ENCODE measurements at places on chromosomes 12 and 14. TPM values are rescaled to one million over a fixed set of nuclear protein-coding genes. Genes with fewer than 3 reads are reported as not detected.

GRCh38 chr12:75977590-75977951, 54.0 kb downstream of the PHLDA1 start:
- no peak for DNase-seq

- DNase-seq, result no peak
Observed at GRCh38 chr14:24690492-24690891, 56.5 kb upstream of the GZMB start.

GRCh38 chr14:102215576-102216250, 76.0 kb downstream of the WDR20 start:
- no peak for DNase-seq

DNA sequence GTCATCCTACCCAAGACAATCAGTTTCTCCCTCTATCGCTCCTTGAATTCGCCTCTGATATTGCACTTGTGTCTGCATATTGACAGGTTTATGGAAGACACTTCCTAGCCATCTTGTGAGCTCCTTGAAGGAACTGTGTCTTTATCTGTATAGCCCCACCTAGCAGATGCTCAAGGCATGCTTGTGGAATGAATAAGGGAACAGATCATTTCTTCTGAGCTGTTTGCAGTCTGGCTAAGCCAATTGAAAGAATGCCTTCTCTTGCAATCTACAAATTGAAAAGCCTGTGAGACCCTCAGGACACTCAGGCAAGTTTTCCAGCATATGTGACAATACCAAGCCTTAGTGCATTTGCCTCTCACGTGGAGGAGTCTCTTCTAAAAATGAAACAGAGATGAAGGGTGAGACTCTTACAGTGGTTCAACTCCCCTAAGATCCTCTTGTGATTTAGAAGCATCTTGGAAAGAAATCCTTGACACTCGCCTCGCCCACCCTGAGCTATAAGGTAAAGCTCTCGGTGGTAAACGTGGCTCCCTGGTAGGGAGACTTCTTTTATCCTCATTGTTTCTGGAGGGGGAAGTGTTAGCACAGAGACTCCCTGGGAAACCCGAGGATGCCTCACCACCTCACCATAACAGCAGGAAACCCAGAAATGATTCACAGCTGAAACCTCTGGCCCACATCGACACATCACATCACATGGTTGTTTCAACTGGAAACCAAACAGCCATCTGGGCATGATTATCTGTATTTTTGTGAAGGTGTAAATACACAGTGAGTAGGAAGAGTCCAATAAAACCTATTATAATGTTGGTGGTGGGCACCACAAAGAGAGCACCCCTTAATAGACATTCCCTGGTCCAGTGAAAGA, 112.3 kb upstream of the BCL2L14 start:
- peak; percentile 92 for DNase-seq

DNA sequence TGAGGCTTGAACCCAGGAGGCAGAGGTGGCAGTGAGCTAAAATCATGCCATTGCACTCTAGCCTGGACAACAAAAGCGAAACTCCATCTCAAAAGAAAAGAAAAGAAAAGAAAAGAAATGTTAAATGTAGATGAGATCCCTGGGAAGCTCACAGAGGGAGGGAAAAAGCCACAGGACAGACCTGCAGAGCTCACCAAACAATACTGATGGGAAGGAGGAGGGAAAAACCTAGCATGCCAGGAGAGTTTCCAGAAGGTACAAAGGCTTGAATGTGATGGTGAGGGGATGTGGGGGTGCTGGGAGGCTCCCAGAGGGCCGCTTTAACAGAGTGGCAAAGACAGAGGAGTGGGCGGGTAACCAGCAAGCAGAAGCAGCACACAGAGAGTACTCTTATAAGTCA, 72.3 kb downstream of the PTPN21 start:
- DNase-seq, result no peak

- DNase-seq, result no peak
Observed at GRCh38 chr12:5222011-5222461, 178.4 kb downstream of the KCNA5 start.

GRCh38 chr14:41607304-41607775, 664 bp downstream of the LRFN5 start:
- DNase-seq, result no peak

- no peak for DNase-seq
Observed at GRCh38 chr12:56330936-56331490, 2.8 kb downstream of the PAN2 start.

DNA sequence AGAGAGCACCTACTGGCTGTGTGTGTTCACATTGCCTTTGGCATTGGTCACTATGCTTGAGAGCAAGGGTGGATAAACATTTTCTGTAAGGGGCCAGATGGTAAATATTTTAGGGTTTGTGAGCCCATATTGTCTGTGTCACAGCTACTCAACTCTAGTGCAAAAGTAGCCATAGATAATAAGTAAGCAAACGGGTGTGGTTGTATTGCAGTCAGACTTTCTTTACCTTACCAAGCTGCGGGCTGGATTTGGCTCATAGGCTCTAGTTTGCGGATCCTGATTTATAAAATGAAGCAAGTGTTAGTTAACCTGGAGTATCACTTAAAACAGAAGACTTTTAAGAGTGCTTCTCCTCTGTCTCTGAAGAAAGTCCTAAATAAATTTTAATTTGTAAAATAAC, 169.0 kb downstream of the KICS2 start:
- no peak for DNase-seq

GRCh38 chr14:28365510-28365909, 401.1 kb upstream of the FOXG1 start:
- DNase-seq, result no peak

DNA sequence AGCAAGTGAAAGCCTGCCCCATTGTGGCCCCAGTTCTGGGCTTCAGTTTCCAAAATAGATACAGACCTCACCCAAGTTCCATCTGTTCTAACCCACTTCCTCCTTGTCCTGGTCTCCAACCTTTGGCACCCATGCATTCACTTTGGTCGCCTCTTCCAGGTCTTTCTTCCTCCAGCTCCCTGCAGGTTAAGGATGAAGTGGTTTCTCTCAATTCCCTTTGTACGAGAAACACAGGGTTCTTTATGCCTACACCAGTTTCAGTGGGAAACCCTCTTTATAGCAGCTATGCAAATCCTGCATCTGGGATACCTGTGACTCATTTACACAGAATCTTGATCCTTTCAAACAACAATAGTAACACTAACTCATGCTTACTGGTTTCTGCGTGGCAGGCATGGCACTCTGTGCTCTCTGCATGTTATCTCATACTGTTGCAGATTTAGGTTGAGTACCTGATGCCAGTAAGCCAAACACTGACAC, 110.6 kb upstream of the AMIGO2 start:
- DNase-seq, result peak; percentile 45

DNA sequence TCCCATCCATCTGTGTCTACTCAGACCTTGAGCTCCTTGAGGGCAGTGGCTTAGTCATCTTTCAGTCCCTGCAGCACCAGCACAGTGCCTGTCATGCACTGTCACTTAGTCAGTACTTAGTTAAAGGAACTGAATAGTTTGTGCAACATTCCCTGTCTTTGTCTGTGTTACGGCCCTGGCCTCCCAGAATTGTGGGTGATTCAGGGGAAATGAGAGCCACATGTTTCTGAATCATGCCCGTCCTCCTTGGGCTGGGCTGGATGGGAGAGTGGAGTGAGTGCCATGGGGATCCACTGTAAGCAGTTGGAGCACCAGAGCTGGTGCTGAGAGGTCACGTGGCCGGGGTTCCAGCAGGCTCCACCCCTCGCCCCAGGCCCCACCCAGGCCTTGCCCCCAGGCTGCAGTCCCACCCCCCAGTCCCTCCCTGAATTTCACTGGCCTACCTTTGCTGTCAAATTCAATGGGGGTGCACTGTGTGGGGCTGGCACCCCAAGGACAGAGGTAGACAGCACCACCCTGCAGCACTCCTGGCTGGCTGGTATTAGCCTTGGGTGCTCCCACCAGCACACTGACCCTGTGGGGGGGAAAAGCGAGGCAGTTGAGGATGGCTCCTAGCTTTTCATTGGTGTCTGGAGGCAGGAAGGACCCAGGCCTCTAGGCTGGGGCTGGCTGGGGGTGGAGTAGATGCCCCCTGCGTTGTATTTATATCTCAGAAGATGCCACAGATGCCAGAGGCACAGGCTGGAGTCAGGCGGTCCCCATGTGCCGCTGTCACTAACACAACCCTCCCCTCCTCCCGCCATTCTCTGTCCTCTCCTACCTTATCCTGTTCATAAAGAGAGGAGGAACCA, 7.5 kb downstream of the ITGA5 start:
- peak; percentile 99 for DNase-seq

GRCh38 chr12:94640134-94640928, 10.0 kb downstream of the TMCC3 start:
- no peak for DNase-seq

GRCh38 chr14:73394317-73394716, 64.0 kb downstream of the NUMB start:
- DNase-seq, result no peak

DNA sequence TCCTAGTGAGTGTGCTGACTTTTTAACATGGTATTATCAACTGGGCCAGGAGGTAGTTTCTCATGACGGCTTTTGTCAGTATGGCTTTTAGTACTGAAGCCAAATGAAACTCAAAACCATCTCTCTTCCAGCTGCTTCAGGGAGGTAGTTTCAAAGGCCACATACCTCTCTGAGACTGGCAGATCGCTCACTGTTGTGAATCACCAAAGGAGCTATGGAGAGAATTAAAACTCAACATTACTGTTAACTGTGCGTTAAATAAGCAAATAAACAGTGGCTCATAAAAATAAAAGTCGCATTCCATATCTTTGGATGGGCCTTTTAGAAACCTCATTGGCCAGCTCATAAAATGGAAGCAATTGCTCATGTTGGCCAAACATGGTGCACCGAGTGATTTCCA, 141.1 kb downstream of the HMGA2 start:
- DNase-seq, result peak; percentile 84

GRCh38 chr12:93572712-93573551, 457 bp downstream of the SOCS2 start:
- DNase-seq, result no peak

DNA sequence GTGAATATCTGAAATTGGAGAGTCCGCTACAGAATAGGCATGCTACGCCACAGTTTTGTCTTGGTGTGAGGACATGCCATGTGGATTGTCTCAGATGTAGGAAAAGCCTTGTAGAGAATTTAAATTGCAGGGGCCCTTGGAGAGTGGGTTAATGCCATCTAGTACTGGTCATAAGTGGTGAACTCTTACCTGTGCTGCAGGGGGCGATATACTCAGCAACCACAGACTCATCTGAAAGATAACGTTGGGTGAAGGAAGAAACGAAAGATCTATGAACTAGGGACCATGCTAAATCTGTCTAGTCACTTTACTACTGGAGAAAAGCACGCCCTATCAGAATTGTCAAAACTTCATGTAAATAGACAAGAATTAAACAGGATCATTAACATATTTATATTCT, 33.7 kb upstream of the A2M start:
- no peak for DNase-seq

DNA sequence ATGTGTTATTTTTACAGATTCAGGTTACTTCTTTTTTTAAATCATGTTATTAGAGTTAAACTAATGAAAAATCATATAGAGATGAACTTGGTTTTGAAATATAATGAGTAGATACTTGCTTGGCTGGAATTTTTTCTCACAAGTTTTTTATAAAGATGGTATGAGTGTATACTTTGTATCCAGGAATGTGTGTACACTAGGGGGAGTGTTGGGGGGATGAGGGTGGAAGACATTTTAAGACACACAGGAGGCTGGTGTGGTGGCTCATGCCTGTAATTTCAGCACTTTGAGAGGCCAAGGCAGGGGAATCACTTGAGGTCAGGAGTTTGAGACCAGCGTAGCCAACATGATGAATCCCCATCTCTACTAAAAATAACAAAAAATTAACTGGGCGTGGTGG, 23.2 kb downstream of the PPM1A start:
- DNase-seq, result no peak

GRCh38 chr14:53346988-53347387, 193.9 kb upstream of the DDHD1 start:
- no peak for DNase-seq

DNA sequence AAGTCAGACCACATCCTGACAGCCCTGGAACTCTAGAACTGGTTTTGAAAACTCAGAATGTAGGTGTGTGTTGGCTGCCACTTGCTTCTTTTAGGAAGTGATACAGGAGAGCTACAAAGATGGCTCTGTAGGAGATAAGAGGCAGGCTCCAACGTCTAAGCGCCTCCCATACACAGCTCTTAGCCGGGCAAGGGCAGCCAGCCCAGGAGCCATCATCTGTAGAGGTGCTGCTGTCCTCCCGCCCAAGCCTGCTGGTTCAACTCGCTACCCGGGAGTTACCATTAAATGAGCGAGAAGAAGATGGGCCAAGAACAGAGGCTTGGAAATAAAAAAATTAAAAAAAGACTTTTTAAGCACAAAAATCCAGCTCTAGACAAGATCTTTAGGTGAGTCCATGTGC, 61.2 kb upstream of the DIO3 start:
- DNase-seq, result no peak

DNA sequence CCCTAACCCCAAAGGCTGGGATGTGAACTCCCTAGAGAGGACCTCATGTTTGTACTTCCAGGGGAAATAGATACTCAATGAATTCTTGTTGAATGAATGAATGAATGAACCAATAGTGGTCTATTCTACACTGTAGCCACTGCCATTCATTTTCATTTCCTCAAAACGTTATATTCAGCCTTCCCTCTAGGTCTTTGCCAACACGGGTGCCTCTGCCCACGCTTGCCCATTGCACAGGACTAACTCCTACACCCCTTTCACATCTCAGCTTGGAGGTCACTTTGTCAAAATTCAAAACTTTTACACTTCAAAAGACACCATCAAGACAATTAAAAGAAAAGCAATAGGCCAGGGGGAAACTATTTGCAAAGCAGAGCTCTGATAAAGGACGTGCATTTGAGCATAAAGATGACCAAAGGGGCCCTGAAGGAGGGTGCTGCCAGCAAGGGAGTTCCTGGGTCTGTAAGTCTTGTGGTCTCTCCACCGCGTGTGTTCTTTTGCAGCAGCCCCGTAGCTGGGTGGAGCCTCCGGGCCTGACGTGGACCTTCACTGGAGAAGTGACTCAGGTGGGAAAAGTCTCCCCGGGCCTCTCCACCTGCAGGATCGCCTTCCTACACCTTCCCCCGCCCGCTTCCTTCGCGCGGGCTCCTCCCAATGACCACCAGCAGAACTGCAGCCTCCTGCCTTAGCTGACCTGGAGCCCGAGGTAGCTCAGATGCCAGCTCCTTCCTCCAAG, 31.5 kb downstream of the TMEM63C start:
- peak; percentile 2 for DNase-seq

GRCh38 chr14:72126561-72126960, 194.3 kb downstream of the RGS6 start:
- DNase-seq, result no peak

The OR4E2 gene
- not detected for total RNA-seq

The PROX2 gene
- total RNA-seq, result not detected

The ACSS3 gene
- total RNA-seq, result 1.1 TPM

The EXD2 gene
- 16.0 TPM for total RNA-seq

The SLC5A8 gene
- total RNA-seq, result not detected

The DTX1 gene
- total RNA-seq, result not detected

The NFKBIA gene
- total RNA-seq, result 33.6 TPM

The TTC7B gene
- 41.2 TPM for total RNA-seq

The MMP17 gene
- total RNA-seq, result 30.9 TPM

The AQP6 gene
- not detected for total RNA-seq

The MSRB3 gene
- 143 TPM for total RNA-seq

The INSM2 gene
- total RNA-seq, result not detected

The AMN gene
- total RNA-seq, result not detected

The FAM181A gene
- not detected for total RNA-seq

The ARHGDIB gene
- total RNA-seq, result 0.90 TPM

The SYT1 gene
- total RNA-seq, result 10.1 TPM

The KLRK1 gene
- not detected for total RNA-seq

The KLRF2 gene
- total RNA-seq, result not detected

The SSPN gene
- total RNA-seq, result 9.5 TPM

The IFNG-AS1 gene
- not detected for total RNA-seq

The RNF212B gene
- not detected for total RNA-seq

The PPP1R1A gene
- total RNA-seq, result not detected

The FSCB gene
- total RNA-seq, result not detected

Data from HFFc6 (cell line).